ENCODE measurements at places on chromosomes 5 and 9.
A peak's percentile ranks its signal among the peaks of the same experiment; 100 is the strongest.

GRCh38 chr9:219670-220365, 5.2 kb downstream of the DOCK8 start:
- DNase-seq: no peak

- peak; percentile 34 for DNase-seq
Observed at GRCh38 chr5:148808864-148809642, 17.4 kb upstream of the ADRB2 start.

- DNase-seq: peak; percentile 48
Observed at GRCh38 chr5:157540707-157541446, 34.7 kb downstream of the ADAM19 start.

DNA sequence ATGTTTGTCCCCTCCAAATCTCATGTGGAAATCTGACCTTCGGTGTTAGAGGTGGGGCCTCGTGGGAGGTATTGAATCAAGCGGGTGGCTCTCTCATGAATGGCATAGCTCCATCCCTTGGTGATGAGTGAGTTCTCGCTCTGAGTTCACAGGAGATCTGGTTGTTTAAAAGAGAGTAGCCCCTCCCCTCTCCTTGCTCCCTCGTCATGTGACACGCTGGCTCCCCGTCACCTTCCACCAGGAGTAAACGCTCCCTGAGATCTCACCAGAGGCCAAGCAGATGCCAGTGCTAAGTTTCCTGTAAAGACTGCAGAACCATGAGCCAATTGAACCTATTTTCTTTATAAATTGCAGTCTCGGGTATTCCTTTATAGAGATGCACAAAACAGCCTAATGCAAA, 74.5 kb downstream of the RASEF start:
- no peak for DNase-seq

DNA sequence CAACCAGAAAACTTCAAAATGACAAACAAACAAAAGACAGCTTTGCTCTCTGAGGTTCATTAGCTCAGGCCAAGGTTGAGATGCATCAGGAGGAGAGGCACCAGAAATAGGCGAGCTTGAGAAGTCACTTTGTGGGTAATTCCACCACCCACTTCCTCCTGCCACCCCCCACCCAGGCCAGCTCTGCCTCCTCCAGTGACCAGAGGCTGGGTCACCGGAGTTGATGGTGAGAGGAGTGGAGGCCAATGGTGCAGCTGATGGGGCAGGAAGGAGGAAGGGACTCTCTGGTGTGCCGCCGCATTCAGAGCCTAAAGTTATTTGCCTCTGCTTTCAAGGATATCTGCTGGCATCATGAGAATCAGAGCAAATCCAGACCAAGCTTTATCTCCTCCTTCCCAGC, 73.8 kb upstream of the ASTN2 start:
- DNase-seq: no peak

GRCh38 chr9:93699650-93700049, 123.3 kb downstream of the PHF2 start:
- no peak for DNase-seq

GRCh38 chr5:157594675-157595459, 19.3 kb upstream of the ADAM19 start:
- no peak for DNase-seq

GRCh38 chr5:64873441-64873840, 104.7 kb downstream of the CWC27 start:
- no peak for DNase-seq

DNA sequence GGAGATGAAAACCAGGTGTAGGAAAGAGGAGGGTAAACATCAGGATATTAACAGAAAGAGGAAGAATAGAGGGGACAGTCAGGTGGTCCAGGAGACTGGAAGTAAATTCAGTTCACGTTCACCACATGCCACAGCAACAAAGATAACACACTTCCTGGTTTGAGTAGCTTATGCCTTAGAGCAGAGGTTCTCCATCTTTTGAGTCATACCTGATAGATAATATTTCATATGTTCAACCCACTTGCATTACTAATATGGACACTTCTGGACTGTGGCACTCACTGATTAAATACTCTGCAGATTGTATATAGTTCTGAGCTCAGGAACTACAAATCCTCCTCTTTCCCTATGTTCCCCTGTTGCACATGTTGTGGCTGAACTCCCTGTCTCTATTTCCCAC, 179.9 kb upstream of the NR3C1 start:
- DNase-seq: no peak

All from CD4-positive, alpha-beta T cell treated with Interleukin-6 at 100 ng/mL for 8 hours (primary cell).